ENCODE measurements at places on chromosomes 12 and 14.

DNA sequence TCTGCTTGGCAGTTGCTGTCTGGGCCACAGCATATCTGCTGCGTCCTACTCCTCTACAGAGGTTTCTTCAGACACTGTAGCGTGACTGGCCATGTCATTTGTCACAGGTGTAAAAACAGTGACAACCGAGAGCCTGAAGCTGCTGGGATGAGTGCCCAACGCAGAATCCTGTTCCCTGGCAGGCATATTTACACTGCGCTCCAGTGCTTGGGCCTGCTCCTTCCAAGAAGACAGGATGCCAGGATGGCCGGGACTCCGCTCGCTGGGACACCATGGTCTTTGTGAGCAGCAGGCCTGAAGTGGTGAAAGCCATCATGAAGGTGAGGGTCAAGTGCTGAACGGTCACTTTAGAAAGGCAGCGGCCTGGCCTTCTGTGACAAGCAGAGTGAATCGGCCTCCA, 171.4 kb downstream of the EMP1 start:
- H3K4me1 ChIP-seq: no peaks in the 10 kb centered on the region
- no peak overlapping the region for H3K4me3 ChIP-seq
- H3K36me3 ChIP-seq: no peaks in the 10 kb centered on the region
- H3K27me3 ChIP-seq: peaks cover 4% of the 10 kb centered on the region
- DNase-seq: no peak

DNA sequence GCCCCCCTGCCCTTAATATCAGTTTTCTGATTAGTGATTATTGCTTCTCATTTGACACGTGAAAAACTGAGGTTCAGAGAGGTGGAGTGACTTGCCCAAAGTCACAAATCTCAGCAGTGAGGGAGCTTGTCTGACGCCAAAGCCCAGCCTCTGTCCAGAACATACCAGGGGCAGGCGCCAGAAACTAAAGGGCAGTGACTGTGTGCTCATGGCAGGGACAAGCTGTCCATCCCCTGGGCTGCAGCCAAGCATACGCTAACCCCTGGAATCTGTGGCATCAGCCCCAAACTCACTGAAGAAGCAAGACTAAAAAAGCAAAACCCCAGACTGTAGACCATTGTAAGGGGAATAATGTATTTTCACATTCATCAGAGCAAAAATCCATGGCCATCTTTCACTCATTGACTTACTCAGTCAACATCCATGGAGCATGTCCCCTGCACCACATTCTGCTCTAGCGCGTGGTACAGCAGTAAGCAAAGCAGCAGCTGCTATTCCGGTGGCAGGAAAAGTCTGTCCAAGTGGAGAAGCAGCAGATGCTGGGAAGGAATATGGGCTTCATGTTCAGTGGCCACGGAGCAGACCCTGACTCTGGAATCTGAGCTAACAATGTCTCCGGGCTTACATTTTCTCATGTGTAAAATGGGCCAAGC, 1.5 kb upstream of the SERPINA4 start:
- no peak overlapping the region for H3K27ac ChIP-seq
- H3K4me1 ChIP-seq: no peaks in the 10 kb centered on the region
- peaks cover 13% of the 10 kb centered on the region for H3K27me3 ChIP-seq

GRCh38 chr14:96139169-96139568, 65.5 kb upstream of the BDKRB2 start:
- no peak for DNase-seq
- H3K4me1 ChIP-seq: no peaks in the 10 kb centered on the region

- H3K4me1 ChIP-seq: no peaks in the 10 kb centered on the region
- H3K27ac ChIP-seq: no peak overlapping the region
- no peaks in the 10 kb centered on the region for H3K27me3 ChIP-seq
- H3K36me3 ChIP-seq: no peaks in the 10 kb centered on the region
- H3K4me3 ChIP-seq: no peak overlapping the region
These were observed 12.1 kb upstream of the GALNT16 start for GRCh38 chr14:69247676-69248440.

DNA sequence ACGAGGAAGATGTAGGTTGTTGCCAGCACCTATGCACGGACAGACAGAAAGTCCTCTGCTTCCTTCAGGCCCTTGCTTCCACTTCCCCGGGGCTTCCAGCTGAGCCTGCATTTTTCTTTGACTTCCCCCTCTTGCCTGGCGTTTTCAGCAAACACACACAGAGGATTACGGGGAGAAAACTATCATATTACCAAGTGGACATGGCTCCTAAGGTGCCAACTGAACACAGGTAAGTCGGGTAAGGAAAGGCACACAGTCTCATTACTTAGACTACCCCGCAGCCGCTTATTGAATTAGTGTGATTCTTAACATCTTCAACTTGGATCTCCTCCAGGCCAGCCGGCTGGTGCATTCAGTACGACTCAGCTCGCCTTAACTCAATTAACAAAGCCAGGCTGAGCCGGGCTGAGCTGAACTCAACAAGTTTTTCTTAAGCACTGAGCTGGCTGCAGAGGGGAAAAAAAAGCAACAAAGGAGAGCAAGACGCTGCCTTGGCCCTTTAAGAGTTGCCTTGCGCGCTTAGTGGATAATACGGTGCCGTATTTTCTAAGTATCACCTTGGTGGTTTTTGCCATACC, 19.2 kb upstream of the MAP1LC3B2 start:
- no peak for DNase-seq
- H3K27me3 ChIP-seq: no peaks in the 10 kb centered on the region
- no peak overlapping the region for H3K4me3 ChIP-seq
- H3K36me3 ChIP-seq: no peaks in the 10 kb centered on the region
- peaks cover 24% of the 10 kb centered on the region for H3K4me1 ChIP-seq

DNA sequence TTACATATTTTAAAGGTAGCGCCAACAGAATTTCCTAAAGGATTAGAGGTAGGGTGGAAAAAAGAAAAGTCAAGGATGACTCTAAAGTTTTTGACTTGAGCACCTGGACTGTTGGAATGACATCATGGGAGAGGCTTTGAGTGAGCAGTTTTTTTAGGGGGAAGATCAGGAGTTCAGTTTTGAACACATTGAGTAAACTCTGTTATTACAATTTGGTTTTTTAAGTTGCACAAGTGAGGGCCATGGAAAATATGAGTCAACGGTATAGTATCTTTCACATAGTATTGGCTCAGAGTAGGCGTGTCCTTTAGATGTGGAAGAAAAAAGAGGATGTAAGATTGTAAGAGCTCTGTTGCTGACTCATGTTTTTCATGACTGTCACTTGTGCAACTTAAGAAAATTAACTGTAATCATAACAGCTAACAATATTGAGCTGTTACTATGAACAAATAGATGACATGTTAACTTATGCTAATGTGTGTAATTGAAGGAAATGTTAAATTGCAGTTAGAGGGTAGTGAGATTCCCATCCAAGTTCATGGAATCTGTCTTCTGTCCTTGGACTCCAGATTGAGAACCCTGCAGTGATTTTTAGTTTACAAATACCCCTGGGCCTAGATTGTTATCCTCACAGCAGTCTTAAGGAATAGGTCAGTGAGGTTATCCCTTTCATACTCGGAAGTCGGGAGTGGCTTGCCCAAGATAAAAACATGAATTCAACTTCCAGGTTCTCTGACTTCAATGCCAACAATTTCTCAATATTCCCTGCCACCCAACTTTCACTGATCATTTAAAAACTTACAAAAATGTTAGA, 48.2 kb upstream of the ATP2B1 start:
- peak overlapping the region; percentile 86 for H3K27ac ChIP-seq
- H3K4me1 ChIP-seq: peaks cover 27% of the 10 kb centered on the region
- H3K36me3 ChIP-seq: no peaks in the 10 kb centered on the region
- no peaks in the 10 kb centered on the region for H3K27me3 ChIP-seq
- DNase-seq: peak; percentile 52

DNA sequence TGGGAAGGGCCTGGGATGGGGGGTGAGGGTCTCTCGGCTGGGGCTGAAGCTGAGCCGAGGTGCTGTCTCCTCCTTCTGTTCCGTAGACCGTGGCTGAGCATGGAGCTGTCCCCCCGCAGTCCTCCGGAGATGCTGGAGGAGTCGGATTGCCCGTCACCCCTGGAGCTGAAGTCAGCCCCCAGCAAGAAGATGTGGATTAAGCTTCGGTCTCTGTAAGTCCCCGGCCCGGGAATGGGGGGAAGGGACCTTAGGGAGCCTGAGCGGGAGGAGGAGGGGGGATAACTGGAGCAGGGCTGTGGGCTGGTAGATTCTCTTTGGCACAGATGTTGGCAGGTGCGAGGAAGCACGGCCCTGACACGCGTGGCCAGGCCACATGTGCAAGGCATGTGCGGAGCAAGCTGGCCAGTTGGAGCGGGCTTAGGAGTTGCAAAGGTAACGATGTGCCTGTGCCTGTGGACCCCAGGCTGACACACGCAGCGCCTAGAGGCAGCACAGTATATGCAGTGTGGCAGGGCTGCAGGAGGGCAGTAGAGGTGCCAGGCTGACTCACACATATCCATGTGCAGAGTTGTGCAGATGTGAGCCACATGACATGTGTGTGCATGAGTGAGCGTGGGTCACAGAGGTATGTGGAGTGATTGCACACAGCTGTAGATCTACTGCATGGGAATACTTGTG, 512 bp downstream of the PDE1B start:
- H3K36me3 ChIP-seq: peaks cover 3% of the 10 kb centered on the region
- H3K4me1 ChIP-seq: peaks cover 34% of the 10 kb centered on the region
- H3K4me3 ChIP-seq: peak overlapping the region; percentile 77
- H3K27ac ChIP-seq: no peak overlapping the region
- DNase-seq: peak; percentile 63

DNA sequence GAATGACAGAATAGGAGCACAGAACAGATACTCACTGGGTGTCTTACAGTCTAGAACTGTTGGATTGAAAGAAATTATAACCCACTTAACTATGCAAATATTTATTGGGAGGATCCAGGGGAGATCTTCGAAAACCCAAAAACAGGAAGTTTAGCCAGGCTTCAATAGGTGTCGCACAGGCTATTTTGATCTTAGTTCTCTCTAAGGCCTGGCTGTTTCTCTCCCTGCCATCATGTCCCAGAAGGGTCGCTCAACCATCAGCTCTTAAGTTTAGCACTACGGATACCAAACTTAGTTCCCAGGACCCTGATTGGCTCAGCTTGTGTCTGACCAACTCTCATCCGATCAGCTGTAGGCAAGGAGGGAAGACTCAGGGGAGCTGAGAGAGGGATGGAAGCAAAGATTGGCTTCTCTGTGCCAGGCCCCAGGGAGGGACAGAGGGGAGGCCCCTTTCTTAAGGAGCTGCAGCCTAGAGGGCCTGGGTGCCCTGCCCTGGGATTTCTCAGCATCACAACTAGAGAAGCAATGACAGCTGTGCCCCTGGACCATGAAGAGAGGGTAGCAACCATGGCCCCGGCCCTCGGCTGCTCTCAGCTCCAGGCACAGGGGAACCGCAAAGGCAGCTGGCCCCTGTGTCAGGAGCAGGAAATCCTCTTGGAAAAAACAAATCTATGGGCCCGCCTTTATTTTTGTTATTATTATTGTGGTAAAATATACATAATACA, 13.5 kb downstream of the PHETA1 start:
- peaks cover 13% of the 10 kb centered on the region for H3K4me1 ChIP-seq
- H3K27me3 ChIP-seq: peaks cover 7% of the 10 kb centered on the region
- no peak overlapping the region for H3K4me3 ChIP-seq
- H3K36me3 ChIP-seq: no peaks in the 10 kb centered on the region
- DNase-seq: no peak

DNA sequence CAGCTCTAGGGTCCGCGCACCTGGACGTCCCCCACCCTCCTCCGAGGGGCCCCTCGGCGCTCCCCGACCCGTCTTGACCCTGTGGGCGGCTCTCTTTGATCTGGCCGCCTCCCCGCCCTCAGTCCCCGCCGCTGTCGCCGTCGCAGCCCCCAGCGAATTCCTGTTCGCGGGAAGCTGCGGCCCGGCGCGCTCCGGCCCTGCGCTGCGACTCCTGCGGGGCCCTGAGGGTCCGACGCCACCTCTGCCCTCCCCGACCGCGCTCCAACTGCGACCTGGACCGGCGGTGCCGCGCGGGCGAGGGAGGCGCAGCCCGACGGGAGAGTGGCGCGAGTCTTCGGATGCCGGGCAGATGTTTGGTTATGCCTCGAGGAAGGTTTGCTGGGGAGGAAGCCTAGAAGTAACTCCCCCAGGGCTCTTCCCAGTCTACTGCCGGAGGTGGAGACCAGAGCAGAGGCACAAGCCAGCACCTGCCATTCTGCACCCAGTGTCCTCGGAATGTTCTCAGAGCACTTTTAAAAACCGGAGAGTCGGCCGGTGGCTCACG, 440 bp upstream of the ISM2 start:
- peaks cover 28% of the 10 kb centered on the region for H3K27me3 ChIP-seq
- no peak for DNase-seq
- H3K4me1 ChIP-seq: peaks cover 6% of the 10 kb centered on the region
- peak overlapping the region; percentile 52 for H3K4me3 ChIP-seq
- no peak overlapping the region for H3K27ac ChIP-seq

GRCh38 chr12:65443038-65443437, 164.6 kb downstream of the MSRB3 start:
- no peak overlapping the region for H3K27ac ChIP-seq
- peaks cover 1% of the 10 kb centered on the region for H3K27me3 ChIP-seq
- no peaks in the 10 kb centered on the region for H3K4me1 ChIP-seq

DNA sequence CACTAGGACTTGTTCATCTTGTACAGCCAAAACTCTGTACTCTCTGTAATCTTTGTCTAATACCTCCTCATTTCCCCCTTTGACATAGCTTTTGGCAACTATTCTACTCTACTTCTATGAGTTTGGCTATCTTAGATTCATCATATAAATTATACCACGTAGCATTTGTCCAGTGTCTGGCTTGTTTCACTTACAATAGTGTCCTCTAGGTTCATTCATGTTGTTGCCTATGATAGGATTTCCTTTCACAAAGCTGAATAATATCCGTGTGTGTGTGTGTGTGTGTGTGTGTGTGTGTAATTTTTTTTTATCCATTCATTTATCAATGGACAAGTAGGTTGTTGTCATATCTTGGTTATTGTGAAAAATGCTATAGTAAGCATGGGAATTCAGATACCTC, 209.5 kb downstream of the KCNC2 start:
- H3K36me3 ChIP-seq: no peaks in the 10 kb centered on the region
- no peaks in the 10 kb centered on the region for H3K27me3 ChIP-seq
- no peak overlapping the region for H3K27ac ChIP-seq
- no peak for DNase-seq
- peaks cover 6% of the 10 kb centered on the region for H3K4me1 ChIP-seq
- no peak overlapping the region for H3K4me3 ChIP-seq

DNA sequence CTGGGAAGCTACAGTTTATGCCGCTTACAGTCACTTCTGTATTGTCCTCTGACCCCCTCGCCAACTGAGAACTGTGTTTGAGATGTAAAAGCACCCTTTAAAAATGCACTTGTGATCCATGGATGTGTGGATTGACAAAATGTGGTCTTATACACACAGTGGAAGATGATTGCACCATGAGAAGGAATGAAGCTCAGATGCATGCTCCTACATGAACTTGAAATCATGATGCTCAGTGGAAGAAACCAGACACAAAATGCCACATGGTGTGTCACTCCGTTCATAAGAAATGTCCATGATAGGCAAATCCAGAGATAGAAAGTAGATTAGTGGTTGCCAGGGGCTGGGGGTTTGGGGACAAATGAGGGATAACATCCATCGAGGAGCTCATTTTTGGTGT, 58.0 kb downstream of the PITPNM2 start:
- no peak for DNase-seq
- no peaks in the 10 kb centered on the region for H3K36me3 ChIP-seq
- no peaks in the 10 kb centered on the region for H3K27me3 ChIP-seq
- no peak overlapping the region for H3K4me3 ChIP-seq
- no peak overlapping the region for H3K27ac ChIP-seq

Data from activated CD8-positive, alpha-beta T cell treated with anti-CD3 and anti-CD28 coated beads for 36 hours (primary cell).